Suppressor macrophage (primary cell): ENCODE measurements at places on chromosomes 2 and 18.

DNA sequence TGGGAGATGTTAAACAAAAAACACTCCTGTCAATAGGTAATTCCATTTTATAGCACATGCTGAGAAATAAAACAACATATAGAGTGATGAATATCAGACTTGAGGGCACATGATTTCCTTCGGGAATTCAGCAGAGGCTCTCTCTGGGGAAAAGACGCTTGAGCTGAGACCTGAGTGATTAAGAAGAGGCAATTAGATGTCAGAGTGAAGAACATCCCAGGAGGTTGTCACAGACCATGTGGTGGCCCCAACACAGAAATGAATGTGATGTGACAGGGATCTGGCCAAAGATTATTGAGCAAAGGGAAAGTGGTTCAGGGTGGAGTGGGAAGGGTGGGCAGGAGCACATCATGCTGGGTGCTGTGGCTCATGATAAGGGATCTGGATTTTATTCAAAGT lies 254.7 kb downstream of the RAD51AP2 start:
- no peak for DNase-seq

GRCh38 chr18:5155218-5155906 lies 41.7 kb downstream of the AKAIN1 start:
- DNase-seq: no peak

- no peak for DNase-seq
Observed at GRCh38 chr2:239958473-239958765, 66.7 kb downstream of the NDUFA10 start.

DNA sequence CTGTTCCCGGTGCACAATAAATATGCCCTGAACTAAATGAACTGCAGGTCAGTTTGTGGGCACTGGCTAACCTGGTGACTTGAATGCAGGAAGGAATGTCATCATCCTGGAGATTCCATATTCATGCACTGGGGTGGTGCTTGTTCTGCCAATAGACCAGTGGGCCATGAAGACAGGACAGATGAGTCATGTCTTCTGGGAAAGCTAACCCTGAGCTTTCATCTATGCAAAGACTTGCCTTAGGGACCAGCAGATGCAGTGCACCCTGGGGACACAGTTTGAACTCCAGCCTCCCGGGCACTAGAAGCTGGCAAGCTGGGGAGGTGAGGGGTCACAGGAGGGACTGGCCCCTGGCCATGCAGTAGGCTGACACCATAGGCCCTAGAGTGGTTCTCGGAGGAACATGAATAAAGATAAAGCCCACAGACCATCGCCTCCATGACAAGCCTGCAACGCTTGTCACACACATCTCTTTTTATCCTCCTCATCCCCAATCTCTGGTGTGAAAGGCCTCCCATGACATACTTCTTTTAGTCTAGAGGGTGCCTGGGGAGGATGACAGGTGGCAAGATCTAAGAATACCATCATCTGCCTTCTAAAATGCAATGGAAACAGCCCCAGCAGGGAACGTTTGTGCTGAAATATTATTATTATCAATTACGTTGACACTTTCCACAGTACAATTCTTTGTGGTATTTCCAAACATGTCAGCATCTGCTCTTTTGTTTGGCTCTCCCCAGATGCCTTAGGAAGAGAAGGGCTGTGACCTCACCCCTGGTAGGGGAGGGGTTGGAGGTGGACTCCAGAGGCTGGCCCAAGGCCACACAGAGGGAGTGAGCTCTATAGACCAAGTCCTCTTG lies 267.4 kb upstream of the RAB6C start:
- no peak for DNase-seq

DNA sequence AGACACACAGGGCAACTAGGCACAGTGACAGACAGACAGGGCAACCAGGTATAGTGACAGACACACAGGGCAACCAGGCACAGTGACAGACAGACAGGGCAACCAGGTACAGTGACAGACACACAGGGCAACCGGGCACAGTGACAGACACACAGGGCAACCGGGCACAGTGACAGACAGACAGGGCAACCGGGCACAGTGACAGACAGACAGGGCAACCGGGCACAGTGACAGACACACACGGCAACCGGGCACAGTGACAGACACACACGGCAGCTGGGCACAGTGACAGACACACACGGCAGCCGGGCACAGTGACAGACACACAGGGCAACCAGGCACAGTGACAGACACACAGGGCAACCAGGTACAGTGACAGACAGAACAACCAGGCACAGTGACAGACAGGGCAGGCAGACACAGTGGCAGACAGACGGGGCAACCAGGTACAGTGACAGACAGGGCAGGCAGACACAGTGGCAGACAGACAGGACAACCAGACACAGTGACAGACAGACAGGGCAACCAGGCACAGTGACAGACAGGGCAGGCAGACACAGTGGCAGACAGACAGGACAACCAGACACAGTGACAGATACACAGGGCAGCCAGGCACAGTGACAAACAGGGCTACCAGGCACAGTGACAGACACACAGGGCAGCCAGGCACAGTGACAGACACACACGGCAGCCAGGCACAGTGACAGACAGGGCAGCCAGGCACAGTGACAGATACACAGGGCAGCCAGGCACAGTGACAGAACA lies 64.7 kb upstream of the RAB6C start:
- DNase-seq: no peak

GRCh38 chr2:117760916-117761315 lies 53.6 kb upstream of the DDX18 start:
- no peak for DNase-seq

DNA sequence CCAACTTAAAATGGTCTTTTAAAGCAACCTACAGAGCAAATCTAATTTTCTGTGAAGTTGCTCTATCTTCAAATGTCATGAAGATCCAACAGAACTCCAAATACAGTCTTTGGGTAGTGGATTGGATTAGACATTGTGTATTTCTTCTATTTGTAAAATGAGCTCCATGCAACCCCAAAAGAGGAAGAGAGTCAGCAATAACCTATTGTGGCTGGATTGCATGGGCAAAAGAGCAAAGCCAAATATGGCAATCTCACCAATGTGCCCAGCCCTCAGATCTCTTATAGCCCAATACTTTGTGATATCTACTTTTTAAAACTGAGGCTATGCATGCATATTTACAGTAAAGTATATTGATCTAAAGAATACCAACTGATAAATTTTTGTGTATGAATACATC lies 146.3 kb downstream of the TXNL1 start:
- DNase-seq: peak; percentile 48

DNA sequence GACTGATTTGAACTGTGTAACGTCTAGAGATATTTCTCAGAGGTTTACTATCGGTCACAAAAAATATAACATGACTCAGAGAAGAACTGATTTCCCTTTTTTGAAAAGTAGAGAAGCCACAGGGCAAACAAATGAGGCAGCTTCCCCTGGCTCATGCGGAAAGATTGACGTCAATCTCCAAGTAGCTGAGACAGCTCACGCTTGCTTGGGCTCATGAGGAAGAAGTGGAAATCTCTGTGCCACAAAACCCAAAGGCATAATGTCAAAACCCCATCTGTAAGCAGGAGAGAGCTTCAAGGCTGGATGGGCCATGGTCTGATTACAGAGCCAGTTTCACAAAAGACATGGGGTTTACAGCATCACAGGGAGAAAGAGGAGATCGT lies 188.1 kb downstream of the ARL4C start:
- peak; percentile 93 for DNase-seq

GRCh38 chr2:239819091-239819973 lies 205.8 kb downstream of the NDUFA10 start:
- no peak for DNase-seq

GRCh38 chr2:165245081-165245793 lies 6.0 kb downstream of the SCN2A start:
- DNase-seq: no peak

- DNase-seq: no peak
Observed at GRCh38 chr2:23499439-23499838, 114.5 kb downstream of the KLHL29 start.

- DNase-seq: no peak
Observed at GRCh38 chr2:68971591-68972231, 2.7 kb upstream of the GKN1 start.

GRCh38 chr18:79321625-79322405 lies 73.9 kb upstream of the NFATC1 start:
- no peak for DNase-seq

DNA sequence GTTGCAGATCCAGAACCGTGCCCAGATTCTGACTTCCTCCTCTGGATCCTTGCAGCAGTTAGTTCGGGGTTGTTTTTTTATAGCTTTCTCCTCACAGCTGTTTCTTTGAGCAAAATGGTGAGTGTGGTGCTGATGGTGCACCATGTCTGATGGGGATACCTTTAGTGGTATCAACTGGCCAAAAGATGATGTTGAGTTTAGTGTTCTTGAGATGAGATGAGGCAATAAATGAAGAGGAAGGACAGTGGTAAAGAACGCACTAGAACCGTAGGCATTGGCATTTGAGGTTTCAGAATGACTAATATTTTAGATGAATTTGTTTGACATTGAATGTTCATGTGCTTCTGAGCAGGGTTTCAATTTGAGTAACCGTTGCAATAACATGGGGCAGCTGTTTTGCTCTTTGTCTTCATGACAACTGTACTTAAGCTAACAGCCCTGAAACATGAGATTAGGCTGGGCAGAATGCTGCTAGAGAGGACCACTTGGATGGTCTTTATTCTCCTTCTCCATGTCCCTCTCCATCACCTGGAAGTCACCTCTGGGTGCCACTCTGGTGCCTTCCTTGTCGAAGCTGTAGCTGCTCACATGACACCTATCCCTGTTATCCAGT lies 3.9 kb downstream of the CTLA4 start:
- DNase-seq: peak; percentile 85

DNA sequence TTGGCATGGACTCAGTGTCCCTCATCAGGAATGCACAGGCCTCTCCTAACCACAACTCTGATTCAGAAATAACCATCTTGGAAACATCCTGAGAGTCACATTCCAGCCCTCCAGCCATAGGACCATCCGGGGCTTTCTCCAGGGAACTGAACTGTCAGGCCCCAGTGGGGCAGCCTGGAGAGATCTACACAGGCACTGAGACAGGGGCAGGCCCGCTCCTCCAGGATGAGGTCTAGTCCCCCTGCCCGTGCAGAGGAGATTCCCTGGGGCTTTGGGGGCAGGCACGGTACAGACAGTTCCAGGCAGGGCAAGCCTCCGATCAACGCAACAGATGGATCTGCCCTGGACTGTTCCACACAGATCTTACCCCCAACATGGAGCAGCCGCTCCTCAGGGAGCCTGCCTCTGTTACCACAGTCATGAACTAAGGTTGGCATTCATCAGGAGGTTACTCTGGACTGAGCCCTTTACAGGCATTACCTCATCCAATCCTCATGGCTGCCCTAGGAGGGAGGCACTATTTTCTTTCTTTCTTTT lies 12.0 kb downstream of the KCNK3 start:
- no peak for DNase-seq

DNA sequence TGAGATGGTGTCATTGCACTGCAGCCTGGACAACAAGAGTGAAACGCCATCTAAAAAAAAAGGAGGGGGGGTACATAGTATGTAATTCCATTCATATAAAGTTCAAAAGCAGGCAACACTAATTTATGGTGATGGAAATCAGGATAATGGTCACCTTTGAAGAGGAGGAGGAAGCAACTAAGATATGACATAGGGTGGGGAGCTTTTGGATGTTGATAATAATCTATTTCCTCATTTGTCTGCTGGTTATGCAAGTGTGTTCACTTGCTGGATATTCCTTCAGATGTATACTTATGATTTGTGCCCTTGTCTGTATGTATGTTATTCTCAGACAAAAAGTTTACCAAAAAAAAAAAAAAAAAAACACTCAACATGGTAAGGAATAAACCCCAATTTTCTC lies 28.6 kb upstream of the ATIC start:
- DNase-seq: no peak

GRCh38 chr2:206530727-206531126 lies 87.4 kb downstream of the ADAM23 start:
- no peak for DNase-seq

DNA sequence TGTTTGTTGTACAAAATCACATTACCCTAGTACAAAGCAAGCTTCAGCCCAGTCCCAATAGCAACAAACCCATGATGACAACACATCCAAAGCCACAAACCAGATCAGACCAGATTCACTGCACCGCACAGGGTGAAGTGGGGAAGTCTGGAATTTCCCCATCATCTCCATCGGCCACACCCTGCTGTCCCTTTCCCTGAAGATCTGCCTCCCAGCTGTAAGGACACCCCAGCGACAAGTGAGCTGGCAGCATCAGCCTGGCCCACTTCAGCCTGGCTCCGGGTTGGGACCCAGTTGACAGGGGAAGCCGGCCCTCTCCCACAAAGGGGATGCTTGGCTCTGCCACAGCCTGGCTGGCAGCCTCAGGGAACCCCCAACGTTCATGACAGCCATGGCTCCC lies 207.6 kb downstream of the MGAT5 start:
- peak; percentile 46 for DNase-seq

- DNase-seq: no peak
Observed at GRCh38 chr2:168633895-168634294, 168.5 kb upstream of the NOSTRIN start.

DNA sequence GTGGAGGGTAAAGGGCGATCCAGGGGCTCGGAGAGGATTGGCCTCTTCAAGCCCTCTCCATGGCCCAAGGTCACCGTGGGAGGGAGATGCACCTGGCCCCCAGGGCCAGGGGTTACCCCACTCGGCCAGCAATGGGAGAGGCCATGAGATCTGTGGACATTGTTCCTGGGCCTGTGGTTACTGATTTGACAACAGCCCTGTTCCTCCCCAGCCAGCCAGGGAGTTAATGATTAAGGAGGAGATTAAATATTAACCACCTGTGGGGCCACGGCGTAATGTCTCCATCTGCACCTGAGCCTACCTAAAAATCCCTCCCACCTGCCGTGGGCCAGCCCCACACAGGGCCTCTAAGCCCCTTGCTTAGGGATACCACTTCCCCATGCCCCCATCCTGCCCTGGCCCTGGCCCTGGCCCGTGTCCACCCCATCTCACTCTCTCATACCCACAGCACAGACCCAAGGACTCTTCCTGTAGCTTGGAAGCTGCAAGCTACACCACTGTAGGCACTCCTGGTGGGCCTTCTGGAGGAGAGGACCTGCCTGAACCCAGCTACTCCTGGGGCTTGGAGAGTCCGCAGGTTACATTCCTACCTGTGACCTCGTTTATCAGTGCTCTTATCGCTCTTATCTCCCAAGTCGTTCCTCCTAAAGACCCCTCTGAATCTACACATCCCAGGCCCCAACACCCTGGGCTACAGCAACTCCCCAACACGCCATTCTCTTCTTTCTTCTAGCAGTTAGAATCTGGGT lies 32.1 kb downstream of the ZFP36L2 start:
- no peak for DNase-seq

GRCh38 chr2:240211096-240211495 lies 70.6 kb upstream of the OTOS start:
- DNase-seq: no peak
